Stomach (tissue), 19 donors: ENCODE measurements at places on chromosomes 3 and 15. TPM values are rescaled to one million over a fixed set of nuclear protein-coding genes. Genes with fewer than 3 reads are reported as not detected.

DNA sequence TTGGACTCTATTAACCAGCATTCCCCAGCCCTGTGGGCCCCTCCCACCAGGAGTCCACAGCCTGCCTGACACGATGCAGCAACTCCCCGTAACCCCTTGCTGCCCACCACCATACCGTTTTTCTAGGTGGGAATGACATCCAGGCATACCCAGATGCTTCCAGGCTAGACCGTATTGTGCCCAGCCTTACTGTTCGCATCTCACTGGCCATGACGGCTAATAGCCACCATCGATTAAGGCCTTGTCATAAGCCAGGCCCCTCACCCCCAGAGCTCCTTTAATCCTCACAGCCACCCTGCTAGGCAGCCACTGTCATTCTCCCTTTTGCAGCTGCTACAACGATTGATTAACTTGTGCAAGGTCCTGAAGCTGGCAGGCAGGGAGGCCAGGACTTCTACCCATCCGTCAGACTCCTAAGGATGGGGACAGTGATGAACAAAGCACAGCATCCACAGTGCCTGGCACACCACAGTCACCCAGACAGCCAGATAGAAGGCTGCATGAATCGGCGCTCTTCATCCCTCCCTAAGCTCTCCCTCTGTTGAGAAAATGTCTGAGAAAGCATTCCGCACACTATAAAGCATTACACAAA, 60.0 kb upstream of the FLNB start:
- no peak overlapping the region for H3K4me3 ChIP-seq
- DNase-seq: peak; percentile 41
- peak overlapping the region; percentile 82 for H3K27ac ChIP-seq
- H3K27me3 ChIP-seq: no peaks in the 10 kb centered on the region
- H3K4me1 ChIP-seq: peaks cover 89% of the 10 kb centered on the region
- H3K36me3 ChIP-seq: no peaks in the 10 kb centered on the region

DNA sequence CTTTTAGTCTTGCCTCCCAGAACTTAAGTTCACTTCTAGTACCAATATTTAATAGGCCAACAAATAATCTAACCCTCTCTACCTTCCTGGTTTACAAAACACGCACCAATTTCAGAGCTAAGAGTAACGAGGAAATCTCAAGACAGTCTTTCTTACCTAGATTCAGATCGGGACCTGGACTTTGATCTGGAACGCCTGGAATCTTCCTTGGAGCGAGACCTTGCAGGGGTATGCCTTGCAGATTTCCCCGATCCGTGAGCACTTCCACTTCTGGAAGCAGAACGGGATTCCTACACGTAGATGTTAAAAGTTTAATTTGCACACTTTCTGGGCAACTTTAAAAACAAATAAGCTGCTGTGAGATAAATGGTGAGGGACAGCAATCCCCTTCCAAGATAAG, 11.4 kb downstream of the TRA2B start:
- H3K27me3 ChIP-seq: no peaks in the 10 kb centered on the region
- peaks cover 96% of the 10 kb centered on the region for H3K4me1 ChIP-seq
- no peak for DNase-seq
- H3K4me3 ChIP-seq: peak overlapping the region; percentile 29
- H3K27ac ChIP-seq: no peak overlapping the region

Gene TIMP4
- 3.6 TPM for total RNA-seq

GRCh38 chr15:88395872-88396781, 71.1 kb downstream of the MRPL46 start:
- H3K4me3 ChIP-seq: no peak overlapping the region
- H3K27ac ChIP-seq: no peak overlapping the region
- H3K36me3 ChIP-seq: no peaks in the 10 kb centered on the region
- H3K4me1 ChIP-seq: no peaks in the 10 kb centered on the region
- DNase-seq: no peak

DNA sequence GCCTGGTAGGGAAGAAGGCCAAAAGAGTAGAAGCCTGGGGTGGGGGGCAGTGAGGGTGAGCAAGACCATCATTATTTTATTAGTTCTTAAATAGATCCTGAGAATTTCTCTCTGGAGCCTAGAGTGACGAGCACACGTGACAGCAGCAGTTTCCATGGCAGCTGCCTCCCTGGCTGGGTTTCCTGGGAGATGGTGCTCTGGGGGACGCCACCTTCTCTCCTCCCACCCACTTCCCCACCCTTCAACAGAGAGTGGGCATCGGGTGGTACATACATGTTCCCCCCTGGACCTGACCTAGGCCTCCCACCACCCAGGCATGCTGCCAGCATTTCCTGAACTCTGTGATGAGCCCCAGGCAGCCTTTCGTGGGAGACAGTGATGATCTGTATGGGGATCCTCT, 12.9 kb downstream of the CELF6 start:
- DNase-seq: no peak
- no peak overlapping the region for H3K27ac ChIP-seq
- no peaks in the 10 kb centered on the region for H3K4me1 ChIP-seq
- H3K36me3 ChIP-seq: no peaks in the 10 kb centered on the region

- H3K27ac ChIP-seq: no peak overlapping the region
- no peaks in the 10 kb centered on the region for H3K36me3 ChIP-seq
- H3K27me3 ChIP-seq: no peaks in the 10 kb centered on the region
- DNase-seq: no peak
- H3K4me3 ChIP-seq: no peak overlapping the region
These were observed 535.5 kb downstream of the SQOR start for GRCh38 chr15:46170326-46170725.

DNA sequence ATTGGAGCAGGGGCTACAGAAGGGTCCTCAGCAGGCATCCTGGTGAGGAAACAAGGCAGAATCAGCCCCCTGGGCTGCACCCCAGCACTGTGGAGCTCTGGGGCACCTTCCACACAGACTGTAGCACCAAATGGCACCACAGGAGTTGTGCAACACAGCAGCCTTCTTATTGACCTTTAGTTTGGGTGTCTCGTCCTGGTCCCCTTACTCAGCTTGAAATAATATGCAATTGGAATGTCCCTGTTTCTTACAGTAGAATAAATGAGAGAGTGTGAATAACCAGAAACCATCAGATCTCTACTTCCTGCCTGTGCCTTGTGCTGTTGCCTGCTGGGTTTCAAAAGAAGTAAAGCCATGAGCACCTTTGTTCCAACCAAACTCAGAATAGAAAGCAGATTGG, 44.5 kb downstream of the RPLP1 start:
- H3K27me3 ChIP-seq: no peaks in the 10 kb centered on the region
- DNase-seq: no peak
- no peaks in the 10 kb centered on the region for H3K36me3 ChIP-seq
